ENCODE measurements at places on chromosomes 11 and 22.

GRCh38 chr11:10091314-10092045 is 202.5 kb downstream of the SBF2 start:
- no peak for DNase-seq
- peaks cover 24% of the 10 kb centered on the region for H3K4me1 ChIP-seq
- H3K36me3 ChIP-seq, result no peaks in the 10 kb centered on the region
- no peaks in the 10 kb centered on the region for H3K27me3 ChIP-seq
- no peak overlapping the region for H3K4me3 ChIP-seq
- no peak overlapping the region for H3K27ac ChIP-seq

- H3K27ac ChIP-seq, result peak overlapping the region; percentile 99
- peaks cover 42% of the 10 kb centered on the region for H3K36me3 ChIP-seq
- peak overlapping the region; percentile 92 for H3K4me3 ChIP-seq
- DNase-seq, result no peak
These were observed 2.4 kb downstream of the ATF4 start for GRCh38 chr22:39522567-39523300.

DNA sequence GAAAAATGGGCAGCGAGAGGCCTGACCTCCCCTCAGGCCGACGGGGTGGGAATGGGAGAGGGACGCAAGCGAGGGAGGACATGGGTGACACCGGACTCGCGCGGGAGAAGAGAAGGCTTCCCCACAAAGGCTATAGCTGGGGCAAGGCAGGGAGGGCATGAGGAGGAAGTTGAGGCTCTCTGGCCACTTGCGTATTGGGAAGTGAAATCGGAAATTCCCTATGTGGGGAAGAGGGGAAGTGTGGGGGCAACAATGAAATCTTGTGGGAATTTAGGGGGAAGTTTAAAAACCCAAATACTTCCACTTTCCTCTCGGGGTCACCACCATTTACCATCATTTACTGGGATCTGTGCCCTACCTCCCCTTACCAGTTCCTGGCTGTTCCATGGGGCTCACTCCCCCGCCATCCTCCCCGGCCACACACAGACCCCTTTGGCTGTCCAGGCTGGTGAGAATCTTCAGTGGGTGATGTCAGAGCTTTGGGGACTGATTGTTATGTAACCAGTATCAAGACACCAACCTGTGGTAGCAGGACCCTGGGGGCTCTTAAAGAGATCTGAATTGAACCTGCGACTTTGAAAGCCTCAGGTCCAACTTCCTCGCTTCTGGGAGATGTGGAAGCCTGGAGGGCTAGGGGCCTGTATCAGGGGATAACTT is 951 bp upstream of the EHD1 start:
- no peaks in the 10 kb centered on the region for H3K27me3 ChIP-seq
- peak overlapping the region; percentile 94 for H3K4me3 ChIP-seq
- no peak for DNase-seq
- H3K4me1 ChIP-seq, result peaks cover 67% of the 10 kb centered on the region
- H3K27ac ChIP-seq, result peak overlapping the region; percentile 94

DNA sequence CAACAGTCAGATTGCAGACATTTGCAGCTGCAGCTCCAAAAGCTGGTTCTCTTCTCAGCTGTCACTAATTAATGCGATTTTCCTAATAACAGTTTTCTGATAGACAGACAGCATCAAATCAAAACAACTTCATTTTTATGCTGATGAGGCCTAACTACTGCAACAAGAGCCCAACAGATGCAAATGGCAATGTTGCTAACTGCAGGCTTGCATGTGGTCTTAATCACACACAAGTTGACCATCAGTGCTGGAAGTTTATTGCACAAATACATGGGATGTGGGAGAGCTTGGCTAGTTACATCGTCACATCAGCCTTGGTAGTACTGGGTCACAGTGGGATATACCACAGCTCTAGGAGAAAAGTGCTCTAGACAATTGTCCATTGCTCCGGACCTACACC is 99.2 kb downstream of the SPON1 start:
- H3K4me1 ChIP-seq, result peaks cover 4% of the 10 kb centered on the region
- no peaks in the 10 kb centered on the region for H3K36me3 ChIP-seq
- H3K27me3 ChIP-seq, result peaks cover 34% of the 10 kb centered on the region
- H3K27ac ChIP-seq, result no peak overlapping the region

GRCh38 chr11:108698844-108699642 is 34.2 kb downstream of the DDX10 start:
- H3K4me1 ChIP-seq, result no peaks in the 10 kb centered on the region
- no peak overlapping the region for H3K4me3 ChIP-seq
- H3K36me3 ChIP-seq, result peaks cover 27% of the 10 kb centered on the region
- DNase-seq, result no peak
- no peaks in the 10 kb centered on the region for H3K27me3 ChIP-seq
- no peak overlapping the region for H3K27ac ChIP-seq

DNA sequence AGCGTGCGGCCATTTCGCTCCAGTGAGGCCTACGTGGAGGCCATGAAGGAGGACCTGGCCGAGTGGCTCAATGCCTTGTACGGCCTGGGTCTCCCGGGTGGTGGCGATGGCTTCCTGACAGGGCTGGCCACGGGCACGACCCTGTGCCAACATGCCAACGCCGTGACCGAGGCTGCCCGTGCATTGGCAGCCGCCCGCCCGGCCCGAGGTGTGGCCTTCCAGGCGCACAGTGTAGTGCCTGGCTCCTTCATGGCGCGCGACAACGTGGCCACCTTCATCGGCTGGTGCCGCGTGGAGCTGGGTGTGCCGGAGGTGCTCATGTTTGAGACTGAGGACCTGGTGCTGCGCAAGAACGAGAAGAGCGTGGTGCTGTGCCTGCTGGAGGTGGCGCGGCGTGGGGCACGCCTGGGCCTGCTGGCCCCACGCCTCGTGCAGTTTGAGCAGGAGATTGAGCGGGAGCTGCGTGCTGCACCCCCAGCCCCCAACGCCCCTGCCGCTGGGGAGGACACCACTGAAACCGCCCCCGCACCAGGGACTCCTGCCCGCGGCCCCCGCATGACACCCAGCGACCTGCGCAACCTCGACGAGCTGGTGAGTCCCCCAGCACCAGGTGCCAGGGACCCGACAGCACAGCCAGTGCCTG is 1.8 kb downstream of the GAS2L1 start:
- no peak for DNase-seq
- H3K27me3 ChIP-seq, result peaks cover under 1% of the 10 kb centered on the region
- H3K4me3 ChIP-seq, result peak overlapping the region; percentile 94
- no peaks in the 10 kb centered on the region for H3K36me3 ChIP-seq
- peaks cover 78% of the 10 kb centered on the region for H3K4me1 ChIP-seq

DNA sequence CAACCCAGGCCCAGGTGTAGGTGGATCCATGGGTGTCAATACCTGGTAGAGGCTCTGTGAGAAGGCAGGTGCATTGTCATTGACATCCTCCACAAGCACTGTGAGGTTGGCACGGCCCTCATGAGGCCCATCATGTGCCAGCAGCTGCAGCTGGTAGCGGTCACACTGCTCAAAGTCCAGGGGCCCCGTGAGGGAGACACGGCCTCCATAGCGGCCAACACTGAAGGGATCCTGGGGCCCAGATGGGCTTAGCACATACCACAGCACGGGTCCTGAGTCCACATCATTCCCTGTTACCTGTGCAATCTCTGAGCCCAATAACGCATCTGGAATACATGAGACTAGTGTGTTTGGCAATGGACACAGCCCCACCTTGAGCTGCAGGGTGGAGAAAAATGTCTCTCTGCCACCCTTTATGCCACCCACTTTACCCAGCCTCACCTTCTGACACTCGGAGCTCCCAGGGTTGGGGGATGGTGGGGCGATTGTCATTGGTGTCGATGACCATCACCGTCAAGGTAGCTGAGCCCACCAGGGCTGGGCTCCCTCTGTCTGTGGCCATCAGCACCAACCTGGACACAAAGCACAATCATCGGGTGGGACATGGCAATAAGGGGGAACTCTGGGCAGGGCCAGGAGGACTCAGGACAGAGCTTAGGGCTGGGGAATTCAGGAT is 6.1 kb upstream of the TPP1 start:
- peaks cover 10% of the 10 kb centered on the region for H3K4me1 ChIP-seq
- H3K27ac ChIP-seq, result no peak overlapping the region
- no peaks in the 10 kb centered on the region for H3K27me3 ChIP-seq
- H3K36me3 ChIP-seq, result peaks cover 50% of the 10 kb centered on the region

All from left ventricle myocardium inferior (tissue), 1 donor.